ENCODE measurements at places on chromosomes 1 and 21. TPM values are rescaled to one million over a fixed set of nuclear protein-coding genes. Genes with fewer than 3 reads are reported as not detected.

The ZP4 gene
- 0.27 TPM for total RNA-seq

The OR14K1 gene
- total RNA-seq: not detected

The LDLRAD2 gene
- total RNA-seq: 0.14 TPM

The PSMD4 gene
- total RNA-seq: 154 TPM

The OR2L13 gene
- total RNA-seq: not detected

The PEX19 gene
- total RNA-seq: 59.2 TPM

The CNR2 gene
- not detected for total RNA-seq

The SH2D5 gene
- total RNA-seq: 5.9 TPM

The ANGPTL1 gene
- 5.7 TPM for total RNA-seq

GRCh38 chr21:44846485-44847260 lies 26.8 kb downstream of the PTTG1IP start:
- no peak overlapping the region for H3K4me3 ChIP-seq
- H3K27ac ChIP-seq: no peak overlapping the region
- H3K27me3 ChIP-seq: peaks cover 11% of the 10 kb centered on the region
- peaks cover 19% of the 10 kb centered on the region for H3K36me3 ChIP-seq
- peak; percentile 44 for DNase-seq

GRCh38 chr1:109714661-109715372 lies 2.8 kb downstream of the GSTM5 start:
- no peak for DNase-seq
- H3K36me3 ChIP-seq: no peaks in the 10 kb centered on the region
- H3K27ac ChIP-seq: no peak overlapping the region
- no peaks in the 10 kb centered on the region for H3K27me3 ChIP-seq

GRCh38 chr1:89681045-89681729 lies 48.3 kb downstream of the LRRC8C start:
- H3K27ac ChIP-seq: no peak overlapping the region
- no peak for DNase-seq
- H3K27me3 ChIP-seq: no peaks in the 10 kb centered on the region
- no peaks in the 10 kb centered on the region for H3K4me1 ChIP-seq
- no peak overlapping the region for H3K4me3 ChIP-seq

DNA sequence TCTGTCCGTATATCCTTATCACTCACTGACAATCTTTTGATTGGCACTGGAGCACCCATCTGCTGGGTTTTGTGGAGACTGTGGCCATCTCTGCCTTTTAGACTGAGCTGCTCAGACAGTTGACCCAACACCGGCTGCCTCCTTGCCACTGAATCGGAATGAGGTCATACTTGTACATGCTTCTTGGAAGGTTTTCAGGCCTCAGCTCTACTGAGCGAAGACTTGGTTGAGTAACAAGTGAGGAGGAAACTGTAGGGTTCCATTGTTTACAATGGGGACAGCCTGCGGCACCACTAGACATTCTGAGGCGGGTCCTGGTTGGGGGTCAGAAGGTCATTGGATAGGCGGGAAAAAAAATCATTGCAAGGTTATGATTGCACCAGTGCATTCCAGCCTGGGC lies 320.3 kb downstream of the KIF26B start:
- no peak overlapping the region for H3K4me3 ChIP-seq
- no peaks in the 10 kb centered on the region for H3K27me3 ChIP-seq
- peak; percentile 72 for DNase-seq
- no peaks in the 10 kb centered on the region for H3K4me1 ChIP-seq
- H3K27ac ChIP-seq: no peak overlapping the region

GRCh38 chr1:205777994-205778393 lies 2.7 kb upstream of the RAB29 start:
- H3K27me3 ChIP-seq: peaks cover 8% of the 10 kb centered on the region
- no peak overlapping the region for H3K4me3 ChIP-seq
- H3K27ac ChIP-seq: no peak overlapping the region
- peaks cover 4% of the 10 kb centered on the region for H3K4me1 ChIP-seq
- no peak for DNase-seq

- no peak for DNase-seq
- no peak overlapping the region for H3K4me3 ChIP-seq
- no peaks in the 10 kb centered on the region for H3K27me3 ChIP-seq
- no peaks in the 10 kb centered on the region for H3K36me3 ChIP-seq
- H3K27ac ChIP-seq: no peak overlapping the region
These were observed 183.6 kb downstream of the DYRK1A start for GRCh38 chr21:37550157-37550556.

GRCh38 chr1:116496380-116496779 lies 74.4 kb downstream of the CD58 start:
- no peaks in the 10 kb centered on the region for H3K27me3 ChIP-seq
- H3K27ac ChIP-seq: no peak overlapping the region
- H3K4me1 ChIP-seq: peaks cover 32% of the 10 kb centered on the region
- no peak for DNase-seq
- no peak overlapping the region for H3K4me3 ChIP-seq

- H3K4me1 ChIP-seq: peaks cover 4% of the 10 kb centered on the region
- H3K27me3 ChIP-seq: no peaks in the 10 kb centered on the region
- no peak overlapping the region for H3K27ac ChIP-seq
- DNase-seq: no peak
These were observed 44.4 kb downstream of the RNF11 start for GRCh38 chr1:51280321-51280978.

- no peak overlapping the region for H3K27ac ChIP-seq
- H3K27me3 ChIP-seq: no peaks in the 10 kb centered on the region
- no peak for DNase-seq
- no peaks in the 10 kb centered on the region for H3K4me1 ChIP-seq
These were observed 1144.3 kb upstream of the NCAM2 start for GRCh38 chr21:19853709-19854575.

DNA sequence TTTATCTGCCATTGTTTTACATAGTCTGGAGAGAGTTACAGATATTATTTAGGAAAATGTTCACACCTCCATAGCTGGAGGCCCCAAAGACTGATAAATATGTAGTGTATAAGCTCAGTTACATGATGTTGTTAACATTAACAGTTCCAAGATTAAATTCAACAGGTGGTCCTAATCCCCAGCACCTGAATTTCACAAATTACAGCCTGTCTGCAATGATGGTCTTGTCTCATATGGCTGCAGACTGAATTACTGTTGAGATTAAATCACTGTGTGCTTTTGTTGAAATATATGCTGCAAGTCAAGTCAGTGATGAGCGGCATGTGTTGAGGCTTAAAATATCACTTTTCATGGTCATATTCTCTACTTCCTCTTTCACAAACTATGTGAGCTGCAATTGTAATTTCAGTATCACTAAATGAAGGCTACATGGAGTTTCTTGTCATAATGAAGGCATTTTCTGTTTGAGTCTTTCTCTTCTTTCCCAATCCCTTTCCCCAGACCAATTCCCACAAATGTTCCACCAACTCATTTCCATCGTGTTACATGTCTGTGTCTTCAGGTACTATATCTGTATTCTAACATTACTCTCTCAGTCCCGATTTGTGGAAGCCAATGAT lies 4.2 kb downstream of the ST6GALNAC5 start:
- DNase-seq: no peak
- H3K4me1 ChIP-seq: peaks cover 6% of the 10 kb centered on the region
- no peaks in the 10 kb centered on the region for H3K36me3 ChIP-seq
- H3K27me3 ChIP-seq: peaks cover 8% of the 10 kb centered on the region
- H3K27ac ChIP-seq: no peak overlapping the region

- no peak for DNase-seq
- H3K4me1 ChIP-seq: no peaks in the 10 kb centered on the region
- H3K36me3 ChIP-seq: no peaks in the 10 kb centered on the region
- no peak overlapping the region for H3K27ac ChIP-seq
These were observed 545.8 kb downstream of the AMY1C start for GRCh38 chr1:104295511-104295910.

- no peaks in the 10 kb centered on the region for H3K4me1 ChIP-seq
- H3K27ac ChIP-seq: no peak overlapping the region
- H3K36me3 ChIP-seq: no peaks in the 10 kb centered on the region
- peak; percentile 8 for DNase-seq
These were observed 33.6 kb downstream of the PLPPR4 start for GRCh38 chr1:99297923-99298322.

DNA sequence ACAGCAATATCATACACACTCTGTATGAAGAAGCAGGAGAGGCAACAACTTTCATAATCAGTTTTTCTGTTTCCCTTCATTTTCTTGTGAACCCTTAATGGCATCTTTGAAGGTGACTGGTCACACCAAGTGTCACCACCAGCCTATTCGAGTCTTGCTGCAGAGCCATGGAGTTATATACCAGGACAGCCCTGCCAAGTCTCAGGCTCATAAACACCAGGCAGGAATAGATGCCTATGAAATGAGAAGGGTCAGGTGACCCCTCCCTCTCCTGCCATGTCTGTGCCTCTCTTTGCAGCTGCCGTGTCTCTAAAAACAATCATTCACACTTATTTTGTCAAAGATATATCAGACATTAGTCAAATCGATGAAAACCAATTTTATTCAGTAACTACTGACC lies 28.0 kb downstream of the NECAP2 start:
- H3K36me3 ChIP-seq: peaks cover 11% of the 10 kb centered on the region
- no peak overlapping the region for H3K4me3 ChIP-seq
- H3K4me1 ChIP-seq: no peaks in the 10 kb centered on the region
- H3K27ac ChIP-seq: no peak overlapping the region
- DNase-seq: no peak

DNA sequence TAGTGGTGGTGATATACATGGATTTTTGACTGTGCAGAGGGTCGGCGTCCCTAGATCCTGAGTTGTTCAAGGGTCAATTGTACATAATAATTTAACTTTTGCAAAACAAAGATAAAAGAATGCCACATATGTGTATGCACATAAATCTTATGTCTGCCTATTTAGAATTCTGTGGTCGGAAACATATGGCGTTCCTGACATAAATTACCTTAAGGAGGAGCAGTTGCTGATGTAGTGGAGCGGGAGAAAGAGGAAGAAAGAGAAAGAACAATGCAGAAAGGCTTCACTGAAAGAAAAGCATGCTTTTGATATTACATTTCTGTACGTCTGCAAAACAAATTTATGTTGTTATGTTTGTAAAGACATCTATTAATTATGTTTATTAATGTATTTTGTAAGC lies 40.0 kb downstream of the S1PR1 start:
- no peak overlapping the region for H3K4me3 ChIP-seq
- peaks cover 5% of the 10 kb centered on the region for H3K27me3 ChIP-seq
- no peaks in the 10 kb centered on the region for H3K4me1 ChIP-seq
- no peak overlapping the region for H3K27ac ChIP-seq
- no peak for DNase-seq
- H3K36me3 ChIP-seq: no peaks in the 10 kb centered on the region

DNA sequence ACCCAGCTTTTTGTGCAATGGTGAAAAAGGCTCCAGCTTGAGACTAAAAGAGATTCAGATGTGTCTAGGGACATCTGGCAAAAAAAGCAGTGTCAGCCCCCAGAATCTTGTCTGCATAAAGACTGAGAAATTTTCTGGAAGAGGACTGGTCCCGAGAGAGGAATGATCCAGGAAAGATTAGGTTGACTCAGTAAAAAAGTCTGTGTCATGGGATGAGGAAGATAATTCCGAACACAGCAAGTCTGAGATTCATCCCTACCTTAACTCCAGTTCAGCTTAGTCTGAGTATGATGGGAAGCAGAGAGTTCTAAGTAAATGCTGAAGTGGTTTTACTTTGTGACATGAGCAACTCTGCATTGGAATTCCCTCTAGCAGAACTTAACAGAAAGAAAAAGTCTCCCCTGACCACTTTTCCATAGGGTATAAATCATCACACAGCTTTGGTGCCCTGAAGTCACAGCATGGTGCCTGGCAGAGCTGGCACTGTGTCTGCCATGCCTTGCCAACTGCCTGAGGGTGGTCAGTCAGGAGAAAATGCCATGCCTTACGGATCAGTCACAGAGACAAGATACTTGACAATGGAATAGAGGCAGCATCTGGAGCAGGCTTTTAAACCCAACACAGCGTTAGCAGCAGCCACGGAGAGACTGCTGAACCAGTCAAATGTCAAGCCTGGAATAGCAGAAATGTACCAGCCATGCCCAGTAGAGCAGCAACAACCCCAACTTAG lies 153.4 kb downstream of the ZC3H11B start:
- no peaks in the 10 kb centered on the region for H3K27me3 ChIP-seq
- no peak overlapping the region for H3K4me3 ChIP-seq
- DNase-seq: no peak
- H3K27ac ChIP-seq: no peak overlapping the region
- no peaks in the 10 kb centered on the region for H3K4me1 ChIP-seq

DNA sequence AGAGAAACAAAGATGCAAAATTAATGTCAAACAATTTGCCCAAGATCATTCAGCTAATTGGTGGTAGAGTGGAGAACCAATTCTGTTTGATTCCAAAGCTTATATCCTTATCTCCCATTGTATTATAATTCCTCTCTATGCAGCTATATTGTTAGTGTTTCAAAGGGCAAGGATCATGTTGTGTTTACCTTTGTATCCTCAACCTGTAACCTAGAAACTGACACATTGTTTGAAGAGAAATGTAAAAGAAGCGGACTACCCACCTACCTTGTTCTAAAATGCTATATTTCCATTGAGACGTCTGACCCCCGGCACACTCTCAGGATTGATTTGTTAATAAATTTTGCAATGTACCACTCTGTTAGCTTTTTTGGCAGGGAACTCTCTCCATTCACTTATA lies 9.3 kb downstream of the RAVER2 start:
- no peaks in the 10 kb centered on the region for H3K36me3 ChIP-seq
- DNase-seq: no peak
- no peaks in the 10 kb centered on the region for H3K27me3 ChIP-seq
- no peak overlapping the region for H3K4me3 ChIP-seq

- H3K4me3 ChIP-seq: no peak overlapping the region
- DNase-seq: no peak
- H3K27me3 ChIP-seq: peaks cover 37% of the 10 kb centered on the region
These were observed 11.3 kb upstream of the ADGRB2 start for GRCh38 chr1:31775210-31775999.

DNA sequence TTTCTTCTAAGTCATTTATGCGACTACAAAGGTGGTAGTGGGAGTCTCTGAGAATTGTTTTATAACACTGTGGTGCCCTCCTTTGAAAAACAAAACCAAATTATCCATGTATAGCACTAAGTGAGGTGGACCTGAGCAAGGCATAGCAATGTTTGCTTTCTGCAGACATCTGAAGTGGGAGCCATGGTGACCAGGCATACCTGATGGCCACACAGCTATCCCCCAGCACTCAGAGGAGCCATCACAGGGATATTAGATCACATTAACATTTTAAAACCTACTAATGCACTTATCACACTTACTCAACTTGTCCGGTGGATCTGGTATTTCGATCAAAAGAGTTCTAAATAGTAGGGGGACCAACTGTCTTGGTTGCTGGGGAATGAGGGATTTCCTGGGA lies 24.8 kb upstream of the AVPR1B start:
- peaks cover 48% of the 10 kb centered on the region for H3K27me3 ChIP-seq
- no peak for DNase-seq
- H3K4me1 ChIP-seq: no peaks in the 10 kb centered on the region
- no peak overlapping the region for H3K4me3 ChIP-seq

- H3K27ac ChIP-seq: peak overlapping the region; percentile 88
- peaks cover 15% of the 10 kb centered on the region for H3K4me1 ChIP-seq
- DNase-seq: no peak
- H3K4me3 ChIP-seq: peak overlapping the region; percentile 90
These were observed 1.7 kb downstream of the SOAT1 start for GRCh38 chr1:179295164-179295755.

All from astrocyte (in vitro differentiated cells and primary cell).